ENCODE measurements at places on chromosomes 12 and 14.

DNA sequence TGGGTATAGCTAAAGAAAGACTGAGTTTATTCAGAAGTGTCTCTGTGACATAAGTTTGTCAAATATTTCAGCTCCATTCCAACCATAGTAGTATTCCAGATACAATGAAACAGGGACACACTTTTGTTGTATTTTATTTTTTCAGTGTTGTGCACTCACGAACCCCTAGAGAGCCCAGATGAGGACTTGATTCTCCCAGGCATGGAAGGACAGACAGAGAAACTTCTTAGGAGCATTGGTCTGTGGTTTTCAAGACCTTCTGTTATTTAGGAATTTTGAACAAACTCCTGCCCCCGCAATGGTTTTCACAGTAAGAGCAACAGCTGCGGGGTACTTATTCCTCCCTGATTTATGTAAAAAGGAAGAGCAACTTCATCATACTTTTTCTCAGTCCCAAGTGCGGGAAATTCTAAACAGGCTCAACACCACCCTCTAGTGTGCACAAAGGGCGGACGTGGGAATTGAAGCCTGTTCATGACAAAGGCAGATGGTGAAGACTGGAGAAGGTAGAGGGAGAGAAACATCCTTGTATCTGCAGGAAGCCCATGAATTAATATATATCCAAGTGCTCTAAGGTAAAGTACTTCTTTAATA, 147.6 kb downstream of the PAH start:
- peak; percentile 51 for DNase-seq

DNA sequence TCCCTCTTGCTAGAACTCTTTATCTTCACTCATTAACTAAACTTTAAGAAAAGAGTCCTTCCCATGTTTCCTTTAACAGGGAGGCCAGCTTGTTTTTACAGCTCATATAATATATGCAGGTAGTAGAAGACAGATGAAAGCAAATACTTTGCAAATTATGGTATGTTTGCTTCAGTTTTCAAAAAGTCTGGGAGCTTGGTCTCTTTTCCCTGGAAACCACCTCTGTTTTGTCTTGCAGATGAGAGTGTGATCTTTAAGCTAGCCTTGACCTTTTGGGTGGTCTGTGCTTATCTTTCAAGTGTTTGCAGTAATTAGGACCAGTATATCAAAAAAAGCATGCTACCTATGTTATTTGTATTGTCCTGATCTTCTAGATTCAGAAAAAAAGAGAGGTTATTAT, 62.7 kb downstream of the ERC1 start:
- DNase-seq, result no peak

- DNase-seq, result no peak
Measured at GRCh38 chr12:68538726-68539614, 71.7 kb upstream of the RAP1B start.

GRCh38 chr14:102544747-102545460, 35.3 kb upstream of the ANKRD9 start:
- DNase-seq, result no peak

DNA sequence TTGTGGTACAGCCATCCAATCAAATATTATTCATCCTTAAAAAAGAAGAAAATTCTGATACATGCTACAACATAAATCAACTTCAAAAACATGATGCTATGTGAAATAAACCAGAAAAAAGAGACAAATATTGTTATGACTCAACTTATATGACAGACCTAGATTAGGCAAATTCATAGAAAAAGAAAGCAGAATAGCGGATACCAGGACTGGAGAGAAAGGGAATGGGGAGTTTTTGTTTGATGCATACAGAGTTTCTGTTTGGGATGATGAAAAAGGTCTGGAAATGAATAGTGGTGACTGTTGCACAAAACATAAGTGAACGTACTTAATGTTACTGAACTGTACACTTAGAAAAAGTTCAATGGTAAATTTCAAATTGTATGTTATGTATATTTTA, 82.3 kb downstream of the SPPL3 start:
- no peak for DNase-seq

- peak; percentile 60 for DNase-seq
Measured at GRCh38 chr14:51533872-51534553, 117.7 kb upstream of the FRMD6 start.

GRCh38 chr12:47837190-47838171, 17.8 kb upstream of the HDAC7 start:
- DNase-seq, result peak; percentile 81

DNA sequence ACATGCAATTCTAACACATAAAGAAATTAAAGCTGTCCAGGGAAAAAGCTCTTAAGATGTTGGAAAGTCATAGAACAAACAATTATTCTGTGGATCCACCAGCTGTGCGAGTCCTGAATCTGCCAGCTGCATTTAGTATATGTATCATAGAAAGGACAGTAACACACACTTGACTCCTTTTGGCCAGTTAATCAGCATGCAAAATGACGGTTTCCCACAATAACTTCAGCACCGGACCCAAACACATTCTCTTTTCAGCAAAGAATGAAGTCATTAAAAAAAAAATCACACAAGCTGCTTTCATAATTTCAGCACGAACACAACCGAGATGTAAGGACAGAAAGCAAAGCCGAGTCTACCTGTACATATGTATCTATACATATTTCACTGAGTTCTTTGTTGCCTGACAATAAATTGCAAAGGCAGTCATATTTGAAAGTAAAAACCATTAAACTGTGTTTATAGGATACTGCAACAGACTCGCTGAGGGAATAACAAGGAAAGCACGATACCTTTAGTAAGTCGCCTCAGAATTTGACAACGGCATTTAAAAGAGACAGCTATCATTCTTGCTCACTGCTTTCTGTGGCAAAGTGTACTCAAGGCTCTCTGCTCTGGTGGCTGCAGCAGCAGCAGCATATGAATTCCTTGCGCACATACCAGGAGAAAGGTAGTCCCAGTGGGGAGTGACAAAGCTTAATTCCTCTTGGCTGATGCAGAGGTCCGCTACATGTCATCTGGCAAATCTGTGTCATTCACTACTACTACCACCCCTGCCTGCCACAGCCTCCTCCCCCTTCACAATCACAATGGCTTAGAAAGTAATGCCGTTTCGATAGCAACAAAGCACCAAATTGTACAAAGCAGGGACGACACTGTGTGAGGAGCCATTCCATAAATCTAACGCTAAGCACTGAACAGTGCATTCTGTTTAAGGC, at the start of gene GRIP1:
GRIP1 (minus strand) TSS at position 739 of the 938 bp plus-strand sequence; CDS start at position 567, 172 bp downstream.
- peak; percentile 7 for DNase-seq

- no peak for DNase-seq
Measured at GRCh38 chr12:27931390-27931789, 41.1 kb downstream of the PTHLH start.

GRCh38 chr12:125228519-125229260, 163.5 kb downstream of the AACS start:
- no peak for DNase-seq

DNA sequence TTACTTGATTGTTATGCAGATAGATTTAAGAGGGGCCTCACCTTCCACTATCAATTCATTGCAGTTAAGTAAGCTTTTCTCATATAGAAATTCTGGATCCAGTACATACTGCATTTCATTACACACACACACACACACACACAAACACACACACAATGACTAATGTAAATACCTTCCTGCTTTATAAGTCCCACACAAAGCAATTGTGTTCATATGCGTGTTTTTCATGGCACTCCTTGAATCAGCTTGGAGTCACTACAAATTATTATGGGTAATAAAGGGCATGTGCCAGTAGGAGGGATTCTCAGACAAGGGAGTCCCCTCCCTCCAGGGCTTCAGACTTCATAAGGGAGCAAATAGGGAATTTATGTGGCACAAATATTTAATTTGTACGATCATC, 4.5 kb downstream of the MIPOL1 start:
- DNase-seq, result peak; percentile 76

GRCh38 chr12:6374786-6375160, 590 bp downstream of the SCNN1A start:
- DNase-seq, result no peak

DNA sequence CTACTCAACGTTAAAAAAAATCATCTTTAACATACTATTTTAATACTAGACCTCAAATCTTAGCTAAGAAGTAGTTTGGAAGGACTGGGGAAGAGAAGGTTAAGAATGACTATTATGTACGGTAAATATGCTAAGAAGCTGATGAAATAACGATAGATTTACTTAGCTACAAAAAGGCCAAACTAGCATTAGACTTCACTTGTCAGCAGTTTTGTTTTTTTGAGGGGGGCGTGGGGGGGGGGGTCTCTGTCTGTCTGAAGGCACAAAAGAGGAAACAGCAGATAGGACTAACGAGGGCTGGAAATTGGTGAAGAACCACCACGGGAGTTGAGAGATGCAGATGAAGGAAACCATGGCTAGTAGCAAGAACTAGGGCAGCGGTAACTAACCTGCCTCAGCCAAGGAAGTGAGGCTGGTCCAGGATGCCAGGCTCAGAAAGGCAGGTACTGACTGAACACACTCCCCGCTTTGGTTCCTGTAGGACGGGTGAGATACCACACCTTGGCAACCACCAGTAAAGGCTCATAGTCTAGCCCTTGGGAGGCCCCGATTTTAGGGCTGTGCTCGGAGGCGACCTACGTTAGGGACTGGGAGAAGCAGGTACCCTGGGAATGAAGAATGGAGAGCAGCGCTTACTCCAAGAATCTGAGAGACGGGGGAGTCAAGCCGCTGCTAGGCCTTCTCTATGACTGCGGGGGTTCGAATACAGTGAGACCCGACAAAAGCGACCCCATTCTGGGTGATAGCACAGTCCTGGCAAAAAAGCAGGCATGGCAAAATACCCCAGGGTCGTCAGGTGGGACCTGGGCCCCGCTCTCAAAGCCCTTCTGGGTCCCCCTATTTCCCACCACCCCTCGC, 675 bp downstream of the NEDD8 start:
- DNase-seq, result peak; percentile 55

GRCh38 chr14:105912641-105913180, 386.3 kb downstream of the TMEM121 start:
- no peak for DNase-seq

GRCh38 chr12:51821440-51822260, 26.9 kb downstream of the FIGNL2 start:
- DNase-seq, result no peak

DNA sequence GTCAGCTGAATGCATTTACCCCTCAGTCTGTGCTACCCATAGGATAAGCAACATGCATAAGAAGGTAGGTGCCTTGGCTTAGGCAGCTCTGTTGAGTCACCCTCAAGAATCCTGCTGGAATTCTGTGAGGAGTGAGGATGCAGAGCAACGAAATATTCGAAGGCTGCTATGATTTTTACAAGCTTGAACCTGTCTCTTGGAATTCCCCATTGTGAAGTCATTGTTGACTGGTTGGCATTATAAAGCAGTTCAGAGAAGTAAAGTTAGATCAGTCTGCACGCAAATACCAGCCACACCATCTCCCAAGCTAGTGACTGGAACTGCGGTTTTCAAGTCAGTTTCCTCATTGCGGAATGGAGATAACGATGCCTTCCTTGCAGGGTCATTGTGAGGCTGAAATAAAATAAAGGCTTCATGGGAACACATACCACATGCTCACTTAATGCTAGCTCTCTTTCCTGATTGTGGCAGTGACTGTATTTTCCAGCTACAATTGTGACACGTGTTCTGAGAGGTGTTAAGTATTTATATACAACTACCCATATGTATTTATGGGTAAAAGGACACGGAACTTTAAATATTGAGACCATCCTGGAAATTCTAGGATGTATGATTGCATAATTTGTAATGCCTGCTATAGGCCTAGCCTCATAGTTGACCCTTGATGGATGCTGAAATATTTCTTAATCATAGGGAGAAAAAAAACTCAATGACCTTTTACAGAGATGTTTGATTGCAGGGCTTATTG, 96.7 kb downstream of the ETV6 start:
- peak; percentile 98 for DNase-seq

DNA sequence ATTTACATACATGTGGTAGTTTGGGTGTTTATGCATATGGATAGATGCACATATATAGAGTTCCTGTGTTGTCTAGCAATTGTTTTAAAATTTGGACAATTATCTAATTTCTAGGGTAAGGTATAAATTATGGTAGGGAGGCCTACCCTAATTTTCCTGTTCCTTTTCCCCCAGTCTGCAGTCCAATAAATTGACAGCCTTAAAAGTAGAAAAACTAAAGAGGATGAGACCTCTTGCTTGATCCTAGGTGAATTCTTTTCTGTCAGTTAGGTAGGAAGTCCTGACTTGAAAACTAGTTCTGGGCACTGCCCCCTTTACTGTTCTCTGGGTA, 2.1 kb upstream of the CDKN1B start:
- no peak for DNase-seq

DNA sequence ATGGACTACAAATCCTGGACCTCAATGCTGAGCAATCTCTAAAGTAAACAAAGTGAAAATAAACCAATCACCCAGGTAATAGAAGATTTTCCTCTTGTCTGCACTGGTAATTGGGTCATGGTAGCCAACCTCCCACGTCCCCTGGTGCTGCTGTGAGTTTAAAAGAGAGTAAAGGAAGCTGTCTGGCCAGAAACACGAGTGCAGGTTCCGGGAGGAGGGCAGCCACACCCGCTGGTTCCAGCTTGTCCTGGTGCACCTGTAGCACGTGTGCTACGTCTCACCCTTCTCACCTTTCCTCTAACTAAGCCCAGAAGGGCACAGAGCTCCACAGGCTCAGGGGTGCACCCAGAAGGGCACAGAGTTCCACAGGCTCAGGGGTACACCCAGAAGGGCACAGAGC, 5.4 kb downstream of the CRACR2A start:
- peak; percentile 11 for DNase-seq

GRCh38 chr12:52171950-52172512, 19.8 kb downstream of the KRT80 start:
- DNase-seq, result peak; percentile 85

DNA sequence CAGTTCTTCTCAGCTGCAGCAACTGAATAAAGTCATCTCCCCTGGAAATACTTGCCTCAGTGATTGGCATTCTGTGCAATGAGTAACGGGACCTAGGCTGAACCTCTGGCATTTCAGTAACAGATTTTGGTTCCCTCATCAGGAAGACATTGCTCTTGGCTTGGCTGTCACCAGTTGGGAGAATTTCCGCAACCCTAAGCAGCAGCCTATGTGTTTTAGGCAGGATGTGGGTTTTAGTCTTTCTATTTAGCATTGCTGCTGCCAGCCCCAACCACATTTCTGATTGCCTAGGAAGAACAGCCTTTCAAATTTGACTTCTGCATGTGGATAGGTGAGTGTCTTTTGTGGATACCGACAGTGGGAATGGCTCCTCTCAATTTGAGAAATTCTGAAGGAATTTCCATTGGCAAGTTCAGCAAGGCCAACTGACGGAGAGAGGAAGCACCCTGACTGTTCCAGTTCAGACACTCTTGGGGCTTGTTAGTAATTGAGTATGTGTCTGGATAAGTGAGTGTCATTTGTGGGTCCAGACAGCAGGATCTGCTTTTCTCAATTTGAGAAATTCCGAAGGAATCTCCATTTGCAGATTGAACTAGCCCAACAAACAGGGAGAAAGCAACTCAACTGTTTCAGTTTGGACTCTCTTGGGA, 19.0 kb upstream of the CLEC2A start:
- DNase-seq, result no peak

Measured in epithelial cell of esophagus (primary cell).